ENCODE measurements at places on chromosomes 7 and 10.

DNA sequence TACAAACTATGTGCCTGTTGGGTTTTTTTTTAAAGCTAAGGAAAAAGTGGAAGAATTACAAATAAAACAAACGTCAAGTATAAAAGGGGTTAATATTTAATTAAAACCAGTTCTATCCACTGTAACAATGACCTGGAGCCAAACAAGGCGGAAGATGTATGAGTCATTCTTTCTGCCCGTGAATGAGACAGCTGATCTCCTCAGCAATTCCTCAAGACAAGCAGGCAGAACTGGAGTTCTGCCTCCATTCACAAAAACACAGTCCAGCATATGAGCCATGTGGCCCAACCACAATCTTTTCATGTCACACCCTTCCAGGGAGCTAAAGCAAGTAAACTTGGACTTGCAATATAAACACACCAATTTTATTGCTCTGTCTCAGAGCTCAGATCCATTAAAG is 8.4 kb downstream of the ETV1 start:
- DNase-seq: no peak

DNA sequence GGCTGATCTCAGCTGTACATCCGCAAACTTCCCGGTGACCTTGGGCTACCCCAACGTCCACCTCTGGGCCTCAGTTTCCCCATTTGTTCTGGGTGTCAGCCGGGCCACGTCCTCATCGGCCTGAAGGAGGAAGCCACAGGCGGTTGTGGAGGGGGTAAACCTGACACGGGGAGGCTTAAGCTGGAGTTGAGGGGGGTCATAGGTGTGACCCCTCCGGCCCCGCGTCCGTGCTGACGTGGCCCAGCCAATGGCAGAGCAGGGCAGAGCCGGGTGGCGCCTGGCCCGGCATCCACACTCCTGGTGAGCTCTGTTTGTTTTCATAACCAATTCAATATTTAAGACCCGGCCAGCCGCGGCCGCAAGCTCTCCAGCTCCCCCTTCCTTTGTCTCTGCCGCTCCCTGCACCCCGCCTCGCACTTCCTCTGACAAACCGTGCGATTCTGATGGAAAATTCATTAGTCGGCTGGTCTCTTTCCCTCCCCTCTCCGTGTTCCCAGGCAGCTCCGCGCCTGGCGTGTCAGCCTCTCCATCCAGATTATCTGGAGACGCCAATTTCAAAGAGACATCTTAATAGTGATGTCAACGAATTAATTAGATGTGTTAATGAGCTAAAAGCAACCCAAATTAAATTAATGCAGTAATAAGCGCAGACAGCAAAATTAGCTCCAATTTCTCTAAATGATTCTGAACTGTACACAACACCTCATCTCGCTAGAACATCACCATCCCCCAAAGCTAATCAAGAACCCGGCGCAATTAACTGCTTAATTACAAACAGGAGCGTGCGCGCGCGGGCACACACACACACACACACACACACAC is 55.4 kb downstream of the MICALL2 start:
- no peak for DNase-seq

GRCh38 chr7:32522746-32523530 is 27.6 kb downstream of the AVL9 start:
- no peak for DNase-seq

GRCh38 chr7:100722480-100723212 is 2.4 kb downstream of the EPO start:
- no peak for DNase-seq

DNA sequence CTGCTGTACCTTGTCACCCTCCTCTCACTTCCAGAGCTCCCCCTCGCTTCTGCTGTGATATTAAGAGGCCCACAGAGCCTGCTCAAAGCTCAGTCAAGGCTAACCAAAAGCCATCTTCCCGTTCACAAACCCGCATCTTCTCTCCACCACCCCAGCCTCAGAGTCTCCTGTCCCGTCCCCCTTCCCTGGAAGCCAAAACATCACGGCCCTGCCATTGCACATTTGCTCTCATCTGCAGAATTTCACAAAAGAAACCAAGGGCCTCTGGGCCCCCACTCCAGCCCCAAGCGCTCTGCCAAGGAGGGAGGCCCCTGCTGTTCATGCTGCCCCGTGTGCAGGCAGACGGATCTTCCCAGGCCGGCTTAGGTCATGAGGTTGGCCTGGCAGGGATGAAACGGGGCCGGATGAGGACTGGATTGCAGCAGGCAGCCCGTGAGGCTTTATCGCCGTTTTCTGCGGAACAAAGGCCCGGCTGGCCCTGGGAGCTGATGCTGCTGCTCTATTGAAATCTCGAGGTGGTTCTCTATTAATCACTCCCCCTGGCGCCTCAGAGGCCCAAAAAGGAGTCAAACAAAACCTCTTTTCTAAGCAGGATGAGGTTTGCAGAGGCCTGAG is 31.6 kb upstream of the FOXK1 start:
- no peak for DNase-seq

DNA sequence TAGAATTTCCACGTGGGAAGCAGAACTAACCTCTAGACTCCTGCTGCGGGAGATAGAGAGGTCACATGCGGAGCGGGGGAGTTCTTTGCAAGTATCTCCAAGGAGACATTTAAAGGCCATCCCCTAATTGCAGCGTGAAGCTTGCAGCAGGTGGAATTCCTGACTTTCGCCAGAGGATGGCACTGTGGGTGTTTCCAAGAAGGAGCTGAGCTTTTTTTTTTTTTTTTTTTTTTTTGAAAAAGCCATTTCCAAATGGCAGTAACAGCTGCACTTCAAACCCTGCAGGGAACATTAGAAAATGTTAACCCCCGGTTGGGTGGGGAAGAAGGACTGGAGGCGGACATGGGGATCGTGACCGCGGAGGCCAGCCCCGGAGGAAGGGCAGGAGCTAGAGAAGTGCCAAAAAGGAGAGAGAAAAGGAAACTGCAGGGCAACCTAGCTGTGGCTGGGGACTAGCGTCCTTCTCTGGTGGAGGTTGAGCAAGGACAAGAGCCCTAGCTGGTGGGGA is 487.7 kb downstream of the TYW1 start:
- DNase-seq: peak; percentile 6

DNA sequence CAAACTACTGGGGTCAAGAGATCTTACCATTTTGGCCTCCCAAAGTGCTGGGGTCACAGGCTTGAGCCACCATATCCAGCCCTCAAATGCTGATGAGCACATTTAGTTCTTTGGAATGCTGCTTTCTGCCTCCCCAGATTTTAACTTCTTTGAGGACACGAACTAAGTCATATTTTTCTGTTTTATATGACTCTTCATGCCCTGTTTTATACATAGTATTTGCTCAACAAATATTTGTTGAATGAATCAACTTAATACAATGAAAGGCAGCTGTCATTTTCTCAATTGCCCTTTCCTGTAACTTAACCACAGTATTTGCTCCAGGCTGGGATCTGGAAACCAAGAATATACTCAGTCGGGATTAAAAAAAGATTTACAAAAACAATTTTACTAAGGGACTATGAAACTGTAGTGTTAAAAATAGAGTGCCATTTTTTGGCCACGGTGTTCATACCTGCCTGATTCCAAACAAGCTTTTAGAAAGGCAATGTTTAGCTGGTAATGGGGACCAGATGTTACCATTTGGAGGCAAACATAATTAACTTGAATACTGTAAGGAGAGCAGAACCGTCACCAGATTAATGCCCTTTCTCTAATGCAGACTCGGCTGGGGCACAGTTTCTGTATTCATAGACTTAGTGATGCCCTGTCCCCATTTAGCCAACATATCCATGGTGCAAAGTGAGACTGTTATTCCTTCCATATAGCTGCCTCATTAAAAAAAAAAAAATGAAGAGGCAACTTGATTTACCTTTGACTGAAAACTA is 117.6 kb downstream of the NRP1 start:
- DNase-seq: no peak

- DNase-seq: no peak
Measured at GRCh38 chr7:149198161-149198816, 2.9 kb downstream of the ZNF282 start.

GRCh38 chr10:34743814-34744213 is 71.3 kb downstream of the PARD3 start:
- no peak for DNase-seq

- peak; percentile 62 for DNase-seq
Measured at GRCh38 chr10:11272915-11273389, 255.3 kb downstream of the CELF2 start.

- no peak for DNase-seq
Measured at GRCh38 chr7:134311807-134312206, 4.9 kb downstream of the SLC35B4 start.

- DNase-seq: no peak
Measured at GRCh38 chr10:62076891-62077290, 175.4 kb downstream of the ARID5B start.

- no peak for DNase-seq
Measured at GRCh38 chr7:140683657-140684056, 10.9 kb downstream of the ADCK2 start.

DNA sequence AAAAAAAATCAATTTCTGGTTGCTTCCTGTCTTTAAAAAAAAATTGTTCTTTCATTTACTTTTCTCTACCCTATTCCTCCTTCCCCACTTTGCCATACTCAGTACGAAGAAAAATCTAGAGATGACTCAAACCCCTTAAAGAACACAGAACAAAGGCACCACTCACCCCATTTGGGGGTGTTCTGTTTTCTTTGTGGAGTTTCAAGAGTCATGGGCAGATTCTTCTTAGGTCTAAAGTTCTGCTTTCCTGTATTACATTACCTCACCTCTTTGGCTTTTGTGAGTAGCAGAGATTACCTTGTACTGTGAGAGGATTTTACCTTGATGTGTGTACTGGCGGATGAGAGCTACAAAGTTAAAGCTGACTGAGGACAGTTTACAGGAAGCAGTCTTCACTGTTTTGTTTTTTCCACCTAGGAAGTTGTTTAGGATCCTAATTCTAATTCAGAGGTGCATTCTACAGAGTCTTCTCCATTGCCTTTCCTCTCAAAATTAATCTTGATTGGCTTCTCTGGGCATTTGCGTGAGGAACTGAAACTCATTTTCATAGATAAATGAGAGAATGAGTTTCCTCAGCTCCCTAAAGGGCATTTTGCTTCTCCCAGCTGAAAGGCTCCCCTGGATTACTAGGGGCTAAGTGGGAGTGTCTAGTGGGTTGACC is 20.7 kb downstream of the AVL9 start:
- DNase-seq: peak; percentile 68

DNA sequence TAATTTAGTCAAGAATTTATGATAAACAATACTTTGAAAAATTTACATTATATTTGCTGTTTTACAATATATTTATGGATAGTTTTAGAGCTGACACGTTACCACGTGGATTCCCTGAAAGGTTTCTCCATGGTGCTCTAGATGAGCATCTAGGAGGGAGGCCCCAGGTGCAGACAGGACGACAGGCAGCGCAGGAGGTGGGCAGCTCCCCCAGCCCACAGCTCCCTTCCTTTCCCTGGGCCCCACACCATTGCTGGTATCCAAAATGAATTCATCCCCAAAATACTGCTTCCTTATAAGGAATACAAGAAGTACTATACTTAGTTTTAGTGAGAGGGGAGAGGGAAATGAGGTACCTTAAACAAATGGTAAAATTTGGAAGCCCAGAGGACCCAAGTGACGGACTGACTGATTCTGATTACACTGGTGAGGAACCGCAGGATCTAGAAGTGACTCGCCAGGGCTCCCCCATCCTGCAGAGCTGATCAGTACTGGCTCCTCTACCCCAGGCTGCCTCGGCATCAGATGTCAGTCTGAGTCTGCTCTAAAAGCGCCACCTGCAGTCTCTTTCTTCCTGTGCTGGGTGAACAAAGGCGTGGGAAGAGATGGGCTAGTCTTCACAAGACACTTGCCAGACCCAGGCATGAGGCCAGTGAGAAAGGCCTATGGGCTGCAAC is 89.2 kb downstream of the DLG5 start:
- DNase-seq: peak; percentile 70
